ENCODE measurements at places on chromosomes 6 and 20.

GRCh38 chr6:34027445-34027936, 118.4 kb downstream of the GRM4 start:
- DNase-seq, result peak; percentile 86

DNA sequence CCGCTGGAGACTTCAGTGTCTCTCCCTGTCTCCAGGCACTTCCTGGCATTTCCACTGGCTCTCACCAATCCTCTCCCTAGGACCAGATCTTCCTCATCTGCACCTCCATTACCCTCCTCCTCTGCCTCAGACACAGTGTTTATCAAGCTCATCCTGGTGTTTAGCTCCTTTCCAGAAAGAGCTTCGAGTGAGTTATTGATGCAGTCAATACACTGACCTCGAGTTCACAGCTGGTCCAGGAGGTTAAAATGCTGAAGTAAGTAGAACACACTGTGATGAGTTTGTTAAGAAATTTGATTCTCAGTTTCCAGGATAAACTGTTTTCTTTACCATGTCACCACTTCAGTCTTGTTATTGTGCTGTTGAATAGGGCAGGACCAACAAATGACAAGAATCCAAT, 42.1 kb upstream of the ARMC2 start:
- DNase-seq, result no peak

GRCh38 chr6:129776542-129777330, 66.8 kb upstream of the ARHGAP18 start:
- DNase-seq, result no peak

GRCh38 chr6:101108286-101108685, 227.2 kb upstream of the ASCC3 start:
- DNase-seq, result no peak

DNA sequence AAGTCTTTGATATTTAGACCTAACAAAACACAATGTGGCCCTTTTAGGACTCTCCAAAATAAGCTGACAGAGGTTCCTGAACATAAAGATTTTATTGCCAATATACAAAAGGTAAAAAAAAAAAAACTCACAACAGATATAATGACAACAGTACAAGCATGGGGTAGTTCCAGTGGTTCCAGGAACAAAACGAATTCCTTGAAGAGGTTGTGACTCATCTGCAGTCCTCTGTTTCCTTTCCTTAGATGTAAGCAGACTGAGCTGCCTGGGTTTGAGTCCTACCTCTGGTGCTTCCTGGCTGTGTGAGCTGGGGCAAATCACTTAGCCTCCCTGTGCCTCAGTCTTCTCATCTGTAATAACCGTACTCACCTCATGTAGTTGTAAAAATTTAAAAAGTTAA, 13.3 kb upstream of the CTAGE9 start:
- peak; percentile 13 for DNase-seq

DNA sequence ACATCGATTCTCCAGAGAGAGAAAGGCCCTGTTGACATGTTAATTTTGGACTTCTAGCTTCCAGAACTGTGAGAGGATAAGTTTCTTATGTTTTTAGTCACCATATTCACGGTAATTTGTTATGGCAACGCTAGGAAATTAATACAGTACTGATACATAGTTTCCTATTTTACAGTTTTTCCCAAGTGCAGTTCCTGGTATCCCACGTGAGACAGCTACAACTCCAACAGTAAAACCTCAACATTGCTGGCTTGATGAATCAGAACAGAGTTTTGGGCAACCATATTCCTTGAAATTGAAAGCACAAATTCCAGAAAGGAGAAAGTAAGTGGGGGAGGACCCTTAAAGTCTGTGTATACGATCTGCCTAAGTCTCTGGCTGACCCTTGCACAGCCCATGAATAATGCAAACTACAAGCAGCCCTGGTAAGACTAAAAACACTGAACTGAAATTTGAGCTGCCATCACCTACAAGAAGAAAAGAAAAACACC, 505.1 kb upstream of the NRSN1 start:
- DNase-seq, result no peak

DNA sequence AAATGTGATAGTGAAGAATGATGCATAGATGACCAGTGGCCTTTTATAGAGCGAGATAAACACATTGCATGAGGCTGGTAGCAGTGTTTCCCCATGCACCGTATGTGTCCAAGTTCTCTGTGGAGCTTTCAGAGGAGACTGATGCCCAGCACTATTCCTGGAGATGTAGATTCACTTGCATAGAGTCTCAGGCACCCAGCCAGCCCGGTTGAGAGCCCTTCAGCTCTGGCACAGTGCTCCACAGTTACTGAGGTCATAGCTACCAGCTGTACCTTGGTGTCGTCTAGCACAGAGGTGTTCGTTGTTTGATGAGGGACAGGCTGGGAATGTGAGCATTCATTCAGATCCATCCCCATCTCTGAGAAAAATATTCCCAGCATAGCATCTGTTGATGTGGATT, 328.9 kb downstream of the FARS2 start:
- no peak for DNase-seq

DNA sequence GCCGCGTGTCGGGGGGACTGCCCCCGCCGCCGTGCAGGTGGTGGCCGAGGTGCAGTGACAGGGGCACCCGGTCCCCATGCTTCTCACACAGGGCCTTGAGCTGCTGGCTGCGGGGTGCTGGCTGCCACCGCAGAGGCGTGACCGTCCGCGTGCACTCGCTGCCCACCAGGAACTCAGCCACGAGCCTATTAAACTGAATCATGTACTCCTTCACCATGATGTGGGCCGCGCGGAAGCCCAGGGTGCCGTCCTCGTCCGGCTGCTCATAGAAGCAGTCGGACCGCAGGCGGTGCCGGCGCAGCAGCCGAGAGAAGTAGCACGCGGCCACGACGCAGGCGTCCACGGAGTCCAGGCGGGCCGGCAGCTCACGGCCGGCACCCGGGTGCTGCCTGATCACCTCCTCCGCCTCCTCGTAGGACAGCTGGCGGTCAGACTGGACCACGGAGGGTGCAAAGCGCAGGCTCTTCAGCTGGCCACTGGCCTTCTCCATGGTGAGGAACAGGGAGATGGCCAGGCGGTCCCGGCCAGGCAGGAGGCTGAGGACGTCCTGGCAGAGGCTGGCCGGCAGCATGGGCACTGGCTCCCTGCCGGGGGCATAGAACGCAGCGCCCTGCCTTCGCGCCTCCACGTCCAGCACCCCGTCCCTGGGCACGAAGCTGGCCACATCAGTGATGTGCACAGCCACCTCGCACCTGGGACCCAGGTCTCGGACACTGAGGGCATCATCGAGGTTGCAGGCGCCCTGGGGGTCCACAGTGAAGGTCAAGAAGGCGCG, 9.8 kb downstream of the HELZ2 start:
- DNase-seq, result no peak

DNA sequence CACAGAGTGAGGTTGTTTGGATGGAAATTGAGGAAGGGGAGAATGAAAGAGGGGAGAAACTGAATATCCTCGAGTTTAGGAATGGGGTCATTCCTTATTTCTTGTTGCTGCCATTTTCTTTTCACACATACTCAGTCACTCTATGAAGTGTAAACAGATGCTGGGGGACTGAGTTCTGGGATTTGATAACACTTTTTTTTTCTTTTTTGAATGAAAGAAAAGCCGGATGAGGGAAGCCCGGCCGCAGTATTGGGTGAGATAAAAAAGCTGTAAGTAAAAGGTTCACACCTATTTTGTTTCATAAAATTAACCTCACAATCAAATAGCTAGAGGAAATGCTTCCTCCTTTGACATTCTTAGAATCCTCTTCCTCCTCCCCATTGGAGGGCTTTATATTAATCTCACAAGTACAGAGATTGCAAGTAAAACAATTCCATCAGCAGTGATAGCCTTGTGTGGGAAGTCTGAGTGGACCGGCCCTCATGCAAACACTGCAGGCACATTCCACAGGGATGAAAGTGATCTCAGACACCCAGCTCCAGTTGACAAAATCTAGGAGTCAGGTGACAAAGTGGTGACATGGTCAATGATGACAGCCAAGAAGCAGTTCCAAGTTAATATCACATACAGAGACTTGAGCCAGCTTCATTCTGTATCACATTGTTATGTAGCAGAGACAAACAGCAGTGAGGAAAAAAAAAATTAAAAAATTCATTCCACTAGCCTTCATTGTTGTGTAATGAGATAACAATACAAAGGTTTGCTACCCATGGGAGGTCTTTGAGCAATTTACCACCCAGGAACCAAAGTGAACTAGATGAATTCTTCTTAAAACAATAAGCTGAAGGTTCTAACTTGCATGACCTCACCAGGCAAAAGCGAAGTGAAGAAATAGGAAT, 391.1 kb upstream of the HSF2 start:
- DNase-seq, result peak; percentile 61

- DNase-seq, result peak; percentile 41
Measured at GRCh38 chr6:56868687-56869086, 86.2 kb upstream of the BEND6 start.

- no peak for DNase-seq
Measured at GRCh38 chr6:21478883-21479539, 114.5 kb upstream of the SOX4 start.

DNA sequence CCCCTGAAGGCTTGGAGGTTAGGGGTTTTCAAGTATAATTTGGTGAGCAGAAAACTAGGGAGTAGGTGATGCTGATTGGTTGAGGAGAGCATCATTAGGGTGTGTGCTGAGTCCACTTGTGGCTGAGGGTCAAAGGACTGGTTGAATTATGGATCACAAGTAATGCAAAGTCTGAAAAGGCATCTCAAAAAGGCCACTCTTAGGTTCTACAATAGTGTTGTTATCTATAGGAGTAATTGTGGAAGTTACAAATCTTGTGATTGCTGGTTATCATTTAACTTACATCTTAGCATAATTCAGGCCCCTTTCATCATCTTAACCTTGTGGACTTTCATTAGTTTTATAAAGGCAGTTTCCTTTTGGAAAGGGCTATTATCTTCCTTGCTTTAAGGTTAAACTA, 60.8 kb downstream of the UBR2 start:
- DNase-seq, result no peak

- DNase-seq, result no peak
Measured at GRCh38 chr6:13001927-13002326, 285.4 kb downstream of the PHACTR1 start.

DNA sequence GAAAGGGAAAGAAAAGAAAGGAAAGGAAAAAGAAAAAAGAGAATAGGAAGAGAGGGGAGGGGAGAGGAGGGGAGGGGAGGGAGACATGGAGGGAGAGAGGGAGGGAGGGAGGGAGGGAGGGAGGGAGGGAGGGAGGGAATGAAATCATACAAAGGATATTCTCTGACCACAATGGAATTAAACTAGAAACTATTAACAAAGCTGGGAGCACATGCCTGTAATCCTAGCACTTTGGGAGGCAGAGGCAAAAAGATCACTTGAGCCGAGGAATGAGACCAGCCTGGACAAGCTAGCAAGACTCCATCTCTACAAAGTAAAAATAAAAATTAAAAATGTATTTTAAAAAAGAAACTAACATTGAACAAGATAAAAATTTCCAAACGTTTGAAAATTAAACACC, 62.8 kb downstream of the ILRUN start:
- DNase-seq, result no peak

DNA sequence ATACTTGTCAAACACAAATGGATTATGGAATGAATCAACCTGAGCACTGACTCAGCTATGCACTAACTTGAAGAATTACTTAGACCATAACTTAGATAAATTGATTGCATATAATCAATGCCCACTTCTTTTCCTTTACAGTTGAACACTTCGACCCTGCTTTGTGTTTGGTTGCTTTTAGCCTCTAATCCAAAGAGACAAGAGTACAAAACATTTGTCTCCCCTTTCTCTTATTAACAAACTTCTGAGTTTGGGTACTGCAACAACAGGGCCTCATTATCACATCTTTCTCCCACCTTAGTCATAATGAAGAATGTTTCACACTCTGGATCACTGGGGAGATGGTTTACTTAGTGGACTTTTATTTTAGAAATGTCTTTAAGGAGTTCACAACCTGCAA, 2.6 kb upstream of the TAAR6 start:
- no peak for DNase-seq

DNA sequence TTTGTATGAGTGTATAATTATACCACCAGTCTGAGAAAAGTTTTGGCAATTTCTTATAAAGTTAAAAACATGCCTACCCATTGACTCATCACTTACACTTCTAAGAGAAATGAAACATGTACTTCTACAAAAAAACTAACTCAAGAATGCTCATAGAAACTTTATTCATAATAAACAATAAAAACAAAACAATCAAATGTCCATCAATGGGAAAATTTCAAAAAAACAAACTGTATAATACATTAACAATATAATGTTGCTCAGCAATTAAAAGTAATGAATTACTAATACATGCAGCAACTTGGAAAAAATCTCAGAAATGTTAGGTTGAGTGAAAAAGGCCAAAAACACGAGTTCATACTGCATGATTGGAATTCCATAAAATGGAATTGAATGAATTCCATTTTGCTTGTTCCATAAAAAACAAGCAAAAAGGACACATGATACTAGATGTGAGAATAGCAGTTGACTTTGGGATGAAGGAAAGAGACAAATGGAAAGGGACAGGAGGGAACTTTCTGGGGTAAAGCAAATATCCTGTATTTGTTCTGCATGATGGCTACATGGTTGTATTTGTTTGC, 726.6 kb downstream of the RFPL4B start:
- DNase-seq, result peak; percentile 31

DNA sequence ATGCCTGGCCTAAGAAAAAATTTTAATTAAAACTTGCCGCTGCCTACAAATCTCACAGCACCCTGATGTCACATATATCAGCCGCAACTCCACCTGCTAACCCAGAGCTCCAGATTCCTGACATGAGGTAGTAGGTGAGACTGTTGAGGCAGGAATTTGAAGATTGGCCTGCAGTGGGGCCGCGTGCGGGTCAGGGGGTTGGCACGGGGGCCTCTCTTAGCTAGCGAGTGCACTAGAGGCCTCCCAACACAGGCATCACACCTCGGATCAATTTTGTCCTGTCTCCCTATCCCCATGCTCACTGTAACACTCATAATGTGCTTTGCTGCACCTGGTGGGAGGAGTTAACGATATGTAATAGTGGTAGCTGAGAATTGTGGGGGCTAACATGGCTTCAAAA, 349.8 kb downstream of the CDC5L start:
- no peak for DNase-seq

GRCh38 chr6:80771941-80772340, 665.5 kb downstream of the BCKDHB start:
- peak; percentile 19 for DNase-seq

GRCh38 chr20:9739991-9740390, 98.9 kb downstream of the PAK5 start:
- DNase-seq, result no peak

DNA sequence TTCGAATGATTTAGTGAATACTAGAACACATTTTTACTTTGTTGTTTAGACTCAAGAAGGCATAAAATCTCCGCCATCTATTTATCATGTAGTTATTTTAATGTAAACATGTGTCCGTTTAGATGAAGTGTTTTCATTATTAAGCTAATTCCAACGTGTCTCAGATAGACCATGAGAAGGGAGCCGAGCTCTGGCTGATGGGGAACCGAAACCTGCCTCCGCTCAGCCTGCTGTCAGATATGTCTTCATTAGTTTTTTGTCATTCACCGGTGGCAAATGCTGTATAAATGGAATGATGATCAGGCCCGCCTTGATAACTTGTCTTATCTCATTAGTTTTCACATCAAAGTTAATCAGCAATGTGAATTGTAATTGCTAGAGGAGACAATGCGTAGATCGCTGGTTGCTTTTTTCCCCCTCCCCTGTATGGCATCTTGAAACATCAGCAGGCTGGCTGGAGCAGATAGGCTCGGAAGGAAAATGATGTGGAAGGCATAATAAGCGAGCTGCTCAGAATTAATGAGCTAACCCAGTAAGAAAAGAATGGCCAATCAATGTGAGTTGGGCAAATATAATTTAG, 136.4 kb downstream of the LINC00237 start:
- DNase-seq, result no peak

- DNase-seq, result no peak
Measured at GRCh38 chr20:23456873-23457272, 4.2 kb upstream of the CST11 start.

- no peak for DNase-seq
Measured at GRCh38 chr6:14040042-14040441, 77.5 kb upstream of the CD83 start.

Measured in AG20443 (cell line).